ENCODE measurements at places on chromosomes 5 and 9.

GRCh38 chr5:131766689-131767088 is 30.1 kb downstream of the FNIP1 start:
- DNase-seq: no peak

- DNase-seq: peak; percentile 23
These were observed 148.5 kb downstream of the C9orf152 start for GRCh38 chr9:110059461-110059860.

DNA sequence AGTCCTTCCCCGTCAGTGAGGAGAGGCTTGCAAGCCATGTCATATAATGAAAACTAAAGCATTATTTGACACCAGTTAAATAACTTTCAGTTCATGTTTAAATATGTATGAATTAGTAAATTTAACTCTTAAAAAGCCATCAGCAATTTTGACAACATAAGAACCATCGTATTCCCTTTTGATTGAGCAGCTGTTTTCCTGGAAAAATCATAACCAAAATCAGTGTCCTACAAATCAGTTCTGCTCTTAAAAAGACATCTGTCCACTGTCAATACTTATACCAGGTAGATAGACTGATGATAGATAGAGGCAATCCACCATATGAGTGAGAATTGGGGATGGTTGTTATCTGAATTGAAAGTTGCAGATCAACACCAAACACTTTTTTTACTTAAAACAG is 2.3 kb downstream of the DIRAS2 start:
- DNase-seq: no peak

GRCh38 chr9:22244139-22245011 is 202.2 kb upstream of the DMRTA1 start:
- DNase-seq: no peak

DNA sequence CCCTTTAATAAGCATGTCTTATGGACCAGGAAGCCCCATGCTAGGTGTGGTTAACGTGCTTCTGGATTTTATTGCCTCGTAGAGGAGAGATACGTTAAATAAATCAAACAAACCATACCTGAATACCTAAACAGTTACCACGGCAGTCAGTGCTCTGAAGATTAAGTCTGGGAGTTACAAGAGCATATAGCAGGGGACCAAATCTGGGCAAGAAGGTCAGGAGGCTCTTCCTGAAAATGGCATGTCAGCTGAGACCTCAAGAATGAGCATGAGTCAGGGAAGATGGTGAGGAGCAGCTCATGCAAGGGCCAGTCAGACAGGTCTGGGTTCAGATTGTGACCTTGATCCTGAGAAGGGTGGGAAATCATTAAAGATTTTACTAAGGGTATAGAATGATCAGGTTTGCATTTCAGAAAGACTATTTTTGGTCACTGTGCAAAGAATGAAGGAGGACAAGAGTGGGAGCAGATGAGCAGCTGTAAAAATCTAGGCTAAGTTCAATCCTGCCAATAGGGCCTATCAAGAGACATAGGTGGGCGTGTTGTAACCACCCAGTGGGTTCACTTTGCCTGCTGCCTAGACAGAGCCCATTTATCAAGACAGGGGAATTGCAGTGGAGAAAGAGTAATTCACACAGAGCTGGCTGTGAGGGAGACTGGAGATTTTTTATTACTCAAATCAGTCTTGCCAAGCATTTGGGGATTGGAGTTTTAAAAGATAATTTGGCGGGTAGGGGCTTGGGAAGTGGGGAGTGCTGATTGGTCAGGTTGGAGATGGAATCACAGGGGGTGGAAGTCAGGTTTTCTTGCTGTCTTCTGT is 4.8 kb upstream of the ZNF366 start:
- DNase-seq: no peak

DNA sequence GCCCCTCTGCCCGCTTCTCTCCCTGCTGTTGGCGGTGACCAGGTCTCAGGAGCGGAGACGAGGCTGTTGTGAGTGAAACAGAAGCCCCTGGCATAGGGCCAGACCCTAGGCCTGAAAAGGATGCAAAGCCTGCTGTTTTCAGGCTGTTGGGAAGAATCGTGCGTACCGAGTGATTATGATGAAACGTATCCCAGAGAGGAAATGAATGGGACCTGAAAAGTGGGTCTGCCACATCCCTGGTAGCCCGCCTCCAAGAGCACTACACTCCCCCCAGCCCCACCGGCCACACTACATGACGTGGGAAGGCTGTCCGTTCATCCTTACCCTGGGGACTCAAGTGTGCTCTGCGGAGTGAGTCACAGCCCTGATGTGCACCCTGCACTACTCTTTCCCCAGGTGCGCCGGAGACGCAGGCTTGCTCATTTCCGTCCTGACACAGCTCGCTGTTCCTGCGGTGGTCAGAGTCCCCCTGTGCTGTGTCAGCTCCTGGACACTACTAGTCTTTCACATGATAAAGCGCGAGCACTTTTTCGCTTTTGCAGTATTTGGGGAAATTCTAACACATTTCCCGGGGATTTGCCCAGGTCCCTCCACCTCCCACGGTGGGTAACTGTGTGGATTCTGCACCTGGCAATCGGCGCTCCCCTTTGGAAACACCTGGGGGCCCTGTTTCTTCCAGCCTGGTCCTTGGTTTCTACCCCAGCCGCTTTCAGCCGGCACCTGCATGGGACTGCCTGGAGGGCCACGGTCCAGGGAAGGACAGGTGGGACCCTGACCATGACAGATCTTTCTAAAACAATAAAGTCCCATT is 91.5 kb downstream of the ANKRD33B start:
- DNase-seq: no peak

DNA sequence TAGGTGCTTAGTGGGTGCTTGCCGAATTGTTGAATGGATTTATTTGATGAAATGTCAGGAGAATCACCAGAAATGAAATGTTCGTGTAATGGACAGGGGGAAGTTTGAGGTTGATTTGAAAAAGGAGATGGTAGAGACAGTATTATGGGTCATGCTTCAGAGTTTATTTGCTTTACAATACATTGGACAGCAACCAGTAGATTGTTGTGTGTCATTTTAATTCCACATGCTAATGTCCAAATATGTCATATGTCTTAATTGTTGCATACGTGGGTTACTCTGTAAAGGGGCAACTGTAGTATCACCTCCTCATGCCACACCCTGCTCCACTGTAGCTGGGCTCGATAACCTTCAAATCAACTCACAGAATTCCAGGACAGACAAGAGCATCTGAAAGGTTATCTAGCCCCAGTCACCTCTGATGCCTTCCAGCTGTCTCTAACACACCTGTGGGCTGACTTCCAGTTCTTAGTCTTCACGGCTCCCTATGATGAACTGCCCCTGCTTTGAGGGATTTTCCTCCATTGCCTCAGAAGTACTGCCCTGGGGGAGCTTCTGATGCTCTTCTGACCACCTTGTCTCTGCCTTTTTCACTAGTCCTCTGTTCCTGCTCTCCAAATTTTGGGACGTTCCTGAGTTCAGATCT is 1.7 kb downstream of the PDCD1LG2 start:
- no peak for DNase-seq

DNA sequence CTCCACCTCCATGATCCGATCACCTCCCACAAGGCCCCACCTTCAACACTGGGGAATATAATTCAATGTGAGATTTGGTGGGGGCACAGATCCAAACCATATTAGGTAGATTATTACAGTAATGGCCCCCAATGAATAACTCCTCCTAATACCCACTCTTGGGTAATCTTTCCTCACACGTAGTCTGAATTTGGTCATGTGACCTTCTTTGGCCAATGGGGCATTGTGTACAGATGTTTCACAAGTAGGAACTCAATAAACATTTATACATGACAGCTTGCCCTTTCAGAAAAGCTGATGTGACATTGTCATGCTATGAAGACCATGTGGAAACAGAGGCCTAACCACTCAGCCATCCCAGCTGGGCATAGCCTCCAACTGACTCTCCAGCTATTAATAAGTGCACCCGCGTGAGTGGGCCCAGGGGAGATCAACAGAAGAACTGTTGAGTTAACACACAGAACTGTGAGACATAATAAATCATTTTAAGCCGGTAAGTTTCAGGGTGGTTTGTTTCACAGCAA is 10.6 kb downstream of the GPR150 start:
- no peak for DNase-seq

DNA sequence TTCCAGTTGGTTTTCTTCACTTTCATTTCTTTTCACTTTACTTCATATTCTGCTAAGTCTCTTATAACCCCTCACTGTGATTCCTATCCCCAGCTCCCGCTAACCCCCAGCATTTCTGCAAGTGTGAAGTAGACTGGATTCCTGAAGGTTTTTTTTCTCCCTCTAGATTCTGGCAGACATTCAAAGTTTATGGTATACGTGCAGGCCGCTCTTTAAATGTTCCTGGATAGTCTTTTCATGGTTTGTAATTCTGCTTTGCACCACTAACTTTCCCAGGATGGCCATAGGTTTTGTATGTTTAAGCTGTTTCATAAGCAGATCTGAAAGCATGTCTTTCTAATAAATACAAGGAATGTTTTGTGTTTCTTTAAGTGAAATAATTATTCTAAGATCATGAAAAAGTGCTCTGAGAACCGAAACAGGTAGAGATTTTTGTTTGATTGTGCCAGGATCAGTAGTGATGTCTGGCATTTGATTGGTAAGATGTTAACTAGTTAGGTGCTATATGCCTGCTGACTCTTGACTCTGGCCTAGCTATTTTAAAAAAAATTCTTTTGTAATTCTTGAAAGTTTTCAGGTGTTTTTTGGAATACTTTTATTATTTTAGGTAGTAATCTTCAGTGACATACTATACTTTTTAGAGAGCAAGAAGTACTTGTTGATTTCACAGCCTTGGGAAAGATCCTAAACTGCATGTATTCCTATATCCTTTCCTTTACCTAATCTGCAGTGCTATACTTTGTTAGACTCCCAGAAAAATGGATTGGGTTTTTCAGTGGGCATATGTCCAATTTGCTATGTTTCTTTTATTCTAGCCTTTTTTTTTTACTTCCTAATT is 29.7 kb downstream of the CNOT6 start:
- no peak for DNase-seq

DNA sequence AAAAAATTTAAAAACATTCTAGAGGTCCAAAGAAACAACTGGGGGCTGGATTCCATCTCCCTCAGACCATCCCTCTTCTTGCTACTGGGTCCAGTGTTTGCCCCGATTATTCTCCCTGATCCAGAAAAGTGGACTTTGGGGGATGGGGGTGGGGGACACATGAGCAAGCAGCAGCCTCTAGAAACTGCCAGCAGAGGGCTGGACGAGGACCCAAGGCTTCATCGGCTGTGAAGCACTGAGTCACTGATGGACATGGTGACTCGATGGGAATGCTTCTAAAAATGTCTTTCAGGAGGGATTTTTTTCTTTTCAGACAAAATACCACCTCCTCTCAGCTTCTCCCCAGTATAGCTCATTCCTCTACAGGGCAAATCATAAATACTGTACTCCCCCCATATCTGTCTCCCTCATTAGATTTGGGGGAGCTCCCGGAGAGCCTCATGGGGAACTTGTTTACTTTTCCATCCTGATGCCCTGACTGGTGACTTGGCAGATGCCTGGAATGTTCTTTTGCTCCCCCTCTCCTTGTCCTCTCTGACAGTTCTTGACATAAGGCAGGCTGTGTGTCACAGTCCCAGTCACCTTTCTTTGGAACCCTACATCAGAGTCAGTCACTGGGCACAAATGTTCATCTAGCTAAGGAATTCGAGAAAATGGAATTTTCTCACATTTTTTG is 67.2 kb upstream of the STC2 start:
- DNase-seq: no peak

DNA sequence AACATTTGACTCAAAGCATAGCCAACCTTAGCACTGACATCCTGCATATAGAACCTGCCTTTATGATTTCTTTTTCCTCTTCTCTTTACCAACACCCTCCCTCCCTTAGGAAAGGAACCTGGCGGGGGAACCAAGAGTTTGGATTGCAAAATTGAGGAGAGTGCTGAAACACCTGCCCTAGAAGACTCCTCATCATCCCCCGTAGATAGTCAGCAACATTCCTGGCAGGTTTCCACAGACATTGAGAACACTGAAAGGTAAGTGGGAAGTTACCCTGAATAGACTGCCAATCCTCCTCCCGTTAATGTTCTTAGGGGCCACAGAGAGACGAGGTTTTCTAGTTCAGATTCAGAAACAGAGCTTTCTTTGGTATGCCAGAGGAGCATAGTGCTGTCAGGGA is 88.8 kb downstream of the RGS7BP start:
- DNase-seq: no peak

DNA sequence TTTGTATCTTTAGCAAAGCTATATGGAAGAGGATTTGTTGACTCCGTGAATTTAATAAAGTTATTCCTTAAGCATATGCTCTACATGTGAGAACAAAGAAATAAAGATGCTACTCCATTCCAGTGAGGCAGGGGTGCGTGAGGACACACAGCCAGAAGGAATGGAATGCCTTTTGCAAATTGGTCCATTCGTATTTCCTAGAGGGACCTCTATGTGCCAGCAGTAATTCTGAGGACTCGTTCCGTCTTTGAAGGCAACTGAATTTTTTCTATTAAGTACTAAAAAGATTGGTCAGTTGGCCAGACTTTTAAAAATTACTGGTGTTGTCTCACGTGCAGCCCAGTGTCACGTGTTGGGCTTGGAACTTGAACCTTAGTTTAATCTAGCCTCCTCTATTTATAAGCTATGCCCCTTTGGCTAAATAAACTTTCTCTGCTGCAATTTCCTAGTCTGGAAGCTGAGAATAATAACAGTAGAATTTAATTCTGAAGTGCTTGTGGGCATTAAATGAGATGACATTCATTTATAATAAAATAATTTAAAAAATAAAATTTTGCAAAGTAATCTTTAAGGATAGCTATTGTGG is 13.9 kb downstream of the RAI14 start:
- DNase-seq: no peak

GRCh38 chr9:122347348-122348287 is 23.2 kb upstream of the PTGS1 start:
- DNase-seq: peak; percentile 57

DNA sequence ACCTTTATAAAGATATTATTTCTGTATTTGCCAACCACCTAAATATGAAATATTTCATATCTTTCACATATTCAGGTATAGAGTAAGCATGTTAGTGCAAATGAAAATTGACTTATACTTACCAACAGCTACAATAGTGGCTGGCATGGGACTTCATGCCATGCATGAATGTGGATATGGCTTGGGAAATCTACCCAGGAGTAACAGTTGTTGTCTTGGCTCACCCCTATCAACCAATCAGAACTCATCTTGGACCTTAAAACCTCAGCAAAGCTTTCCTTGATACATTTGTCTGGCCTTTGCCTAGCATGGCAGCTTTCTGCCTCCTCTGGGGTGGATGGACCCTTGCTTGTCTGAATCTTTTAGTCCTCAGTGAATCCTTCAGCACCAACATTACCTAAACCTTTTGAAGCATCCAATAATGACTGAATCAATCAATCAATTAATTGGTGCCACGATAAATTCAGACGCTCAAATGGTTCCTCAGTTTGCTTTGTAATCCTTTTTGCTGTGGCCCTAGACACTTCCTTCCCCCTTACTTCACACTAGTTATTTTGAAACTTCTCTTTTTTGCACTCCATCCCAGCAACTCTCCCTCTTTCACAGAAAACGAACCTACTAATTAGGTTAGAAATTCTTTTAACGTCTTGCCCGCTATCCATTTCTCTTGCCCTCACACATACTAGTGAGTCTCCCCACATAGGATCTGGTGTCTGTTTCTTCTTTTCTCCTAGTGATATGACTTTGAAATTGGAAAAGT is 132.3 kb upstream of the ZNF608 start:
- no peak for DNase-seq

All from HuH-7 (cell line).